LNCaP clone FGC (cell line): ENCODE measurements at places on chromosomes 5 and 9.

DNA sequence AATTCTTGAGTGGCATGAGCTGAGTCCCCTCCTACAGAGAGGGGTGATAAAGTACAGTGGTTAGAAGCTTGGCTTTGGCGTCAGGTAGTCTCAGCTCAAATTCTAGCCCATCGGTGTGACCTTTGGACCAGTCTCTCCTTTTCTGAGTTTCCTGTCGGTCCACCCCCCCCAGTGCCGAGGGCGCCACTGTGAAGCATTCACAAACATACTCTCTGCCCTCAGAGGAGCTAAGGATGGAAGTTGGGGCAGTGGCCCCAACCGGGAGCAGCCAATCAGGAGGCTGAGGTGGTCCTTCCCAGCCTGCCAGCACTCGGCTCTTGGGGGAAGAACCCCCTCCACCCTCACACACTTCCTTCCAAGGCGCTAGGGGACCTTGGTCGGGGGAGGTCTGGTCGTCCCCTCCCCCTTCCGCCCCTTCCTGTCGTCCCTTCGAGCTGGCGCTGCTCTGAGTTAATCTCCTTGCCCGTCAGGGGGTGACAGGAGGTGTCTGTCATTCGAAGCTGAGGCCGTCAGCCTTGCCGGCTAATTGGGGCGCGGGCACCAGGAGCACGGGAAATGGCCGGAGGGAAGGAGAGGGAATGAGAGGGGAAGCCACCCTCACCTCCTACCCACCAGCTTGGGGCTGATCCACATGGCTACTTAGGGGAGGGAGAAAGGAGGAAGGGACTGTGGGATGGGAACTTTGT, 53.0 kb downstream of the CXXC5 start:
- DNase-seq: no peak

DNA sequence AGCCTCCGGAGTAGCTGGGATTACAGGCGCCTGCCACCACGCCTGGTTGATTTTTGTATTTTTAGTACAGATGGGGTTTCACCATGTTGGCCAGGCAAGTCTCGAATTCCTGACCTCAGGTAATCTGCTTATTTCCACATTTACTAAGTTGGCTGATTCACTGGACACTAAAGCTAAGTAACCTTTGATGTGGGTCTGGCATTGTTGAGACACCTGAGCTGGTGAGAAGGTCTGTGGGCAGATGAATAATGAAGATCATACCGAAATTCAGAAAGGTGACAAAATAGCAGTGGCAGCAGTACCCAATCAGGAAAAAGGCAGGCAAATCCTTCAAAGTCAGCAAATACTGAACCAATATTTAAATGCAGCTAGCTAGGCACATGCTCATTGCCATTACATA, 210.6 kb upstream of the ZNF608 start:
- no peak for DNase-seq

- no peak for DNase-seq
Observed at GRCh38 chr9:81459591-81459990, 229.8 kb downstream of the TLE1 start.

GRCh38 chr5:114412510-114413171, 50.8 kb downstream of the KCNN2 start:
- DNase-seq: peak; percentile 38

DNA sequence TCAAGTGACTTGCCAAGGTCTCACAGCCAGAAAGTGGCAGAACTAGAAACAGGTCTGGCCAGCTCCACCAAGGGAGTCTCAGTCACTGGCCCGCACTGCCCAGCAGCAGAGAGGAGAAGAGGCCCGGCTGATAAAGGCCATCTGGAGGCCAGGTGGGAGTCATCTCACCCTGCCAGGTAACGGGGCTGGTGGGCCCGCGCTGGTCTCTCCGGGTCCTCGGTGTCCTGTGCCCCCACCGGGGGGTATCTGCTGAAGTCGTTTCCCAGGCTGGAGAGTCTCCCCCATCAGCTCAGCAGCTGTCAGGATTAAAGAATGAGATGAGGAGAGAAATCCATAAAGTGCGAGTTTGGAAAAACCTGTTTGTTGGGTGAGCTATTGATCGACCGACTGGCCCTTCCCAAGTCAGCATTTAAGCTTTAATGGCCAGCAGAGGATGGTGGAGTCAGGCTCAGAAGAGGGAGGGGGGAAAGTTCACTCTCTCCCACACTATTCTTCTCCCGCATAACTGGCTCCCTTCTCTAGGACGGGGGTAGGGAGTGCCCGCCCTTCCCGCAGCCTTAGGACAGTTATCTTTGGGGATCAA, 30.3 kb downstream of the LMX1B start:
- peak; percentile 70 for DNase-seq

DNA sequence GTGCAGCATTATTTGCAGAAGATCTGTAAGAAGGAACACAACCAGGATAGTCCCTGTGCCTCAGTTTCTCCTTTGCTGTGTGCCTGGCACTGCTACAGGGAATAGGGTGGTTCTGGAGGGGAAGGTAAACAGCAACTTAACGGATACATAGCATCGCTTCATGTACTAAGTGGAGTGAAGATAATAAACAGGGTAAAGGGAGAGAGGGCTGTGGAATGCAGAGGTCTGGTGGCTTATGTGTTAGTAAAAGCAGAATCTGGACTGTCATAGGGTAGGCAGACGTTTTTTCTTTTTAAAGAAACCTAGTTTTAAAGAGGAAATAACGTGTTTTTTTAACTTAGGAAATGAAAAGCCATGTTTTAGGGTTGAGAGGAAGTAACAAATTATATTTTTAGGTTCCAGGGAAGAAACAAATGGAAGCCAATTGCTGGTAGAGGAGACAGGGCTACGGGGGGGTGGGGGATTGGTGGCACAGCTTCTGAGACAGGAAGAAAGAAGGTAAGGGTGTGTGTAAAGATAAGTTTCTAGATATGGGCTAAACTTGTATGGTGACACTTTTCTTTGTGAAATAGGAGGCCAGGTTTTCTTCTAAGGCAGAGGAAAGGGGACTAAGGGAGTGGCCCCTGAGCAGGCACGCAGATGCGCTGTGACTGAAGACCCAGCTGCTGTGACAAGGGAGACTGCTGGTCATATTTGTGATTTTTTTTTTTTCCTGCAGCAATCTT, 1.3 kb downstream of the GNG10 start:
- no peak for DNase-seq

GRCh38 chr5:1795506-1795905, 4.1 kb downstream of the MRPL36 start:
- no peak for DNase-seq

GRCh38 chr5:87499478-87500410, 87.0 kb upstream of the CCNH start:
- no peak for DNase-seq

- DNase-seq: no peak
Observed at GRCh38 chr5:37767961-37768360, 71.9 kb downstream of the GDNF start.

- DNase-seq: no peak
Observed at GRCh38 chr5:63831381-63831780, 130.9 kb downstream of the HTR1A start.

GRCh38 chr5:113531481-113532159, 18.1 kb downstream of the YTHDC2 start:
- no peak for DNase-seq

- no peak for DNase-seq
Observed at GRCh38 chr9:112582371-112583262, 96.0 kb downstream of the KIAA1958 start.

DNA sequence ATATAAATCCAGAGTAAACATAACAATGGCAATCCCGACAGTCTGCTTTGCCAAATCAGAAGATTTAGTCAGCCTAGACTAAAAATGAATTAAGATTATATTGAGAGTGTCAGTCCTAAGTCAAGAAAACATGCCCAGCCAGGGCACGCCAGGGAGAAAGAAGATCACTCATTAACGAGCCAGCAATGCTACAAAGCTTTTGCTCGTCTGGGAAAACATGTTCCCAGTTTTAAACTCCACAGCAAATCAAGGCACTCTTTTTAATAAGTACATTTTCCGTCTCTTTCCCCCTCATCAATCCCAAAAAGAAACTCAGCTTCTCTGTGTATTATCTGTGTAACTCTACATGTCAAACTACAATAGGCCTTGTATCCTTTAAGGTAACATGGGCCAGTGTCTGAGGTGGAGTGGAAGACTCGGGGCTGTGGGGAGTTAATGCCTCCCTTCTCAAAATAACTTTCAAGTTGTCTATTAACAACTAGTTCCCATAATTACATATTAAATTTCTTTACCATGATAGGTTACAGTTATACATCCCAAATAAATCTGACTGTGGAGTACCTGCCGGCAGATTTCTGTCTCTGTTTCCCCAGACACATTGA, 40.9 kb downstream of the NFIB start:
- DNase-seq: no peak

- DNase-seq: peak; percentile 15
Observed at GRCh38 chr9:121278477-121279261, 10.7 kb downstream of the GSN start.

DNA sequence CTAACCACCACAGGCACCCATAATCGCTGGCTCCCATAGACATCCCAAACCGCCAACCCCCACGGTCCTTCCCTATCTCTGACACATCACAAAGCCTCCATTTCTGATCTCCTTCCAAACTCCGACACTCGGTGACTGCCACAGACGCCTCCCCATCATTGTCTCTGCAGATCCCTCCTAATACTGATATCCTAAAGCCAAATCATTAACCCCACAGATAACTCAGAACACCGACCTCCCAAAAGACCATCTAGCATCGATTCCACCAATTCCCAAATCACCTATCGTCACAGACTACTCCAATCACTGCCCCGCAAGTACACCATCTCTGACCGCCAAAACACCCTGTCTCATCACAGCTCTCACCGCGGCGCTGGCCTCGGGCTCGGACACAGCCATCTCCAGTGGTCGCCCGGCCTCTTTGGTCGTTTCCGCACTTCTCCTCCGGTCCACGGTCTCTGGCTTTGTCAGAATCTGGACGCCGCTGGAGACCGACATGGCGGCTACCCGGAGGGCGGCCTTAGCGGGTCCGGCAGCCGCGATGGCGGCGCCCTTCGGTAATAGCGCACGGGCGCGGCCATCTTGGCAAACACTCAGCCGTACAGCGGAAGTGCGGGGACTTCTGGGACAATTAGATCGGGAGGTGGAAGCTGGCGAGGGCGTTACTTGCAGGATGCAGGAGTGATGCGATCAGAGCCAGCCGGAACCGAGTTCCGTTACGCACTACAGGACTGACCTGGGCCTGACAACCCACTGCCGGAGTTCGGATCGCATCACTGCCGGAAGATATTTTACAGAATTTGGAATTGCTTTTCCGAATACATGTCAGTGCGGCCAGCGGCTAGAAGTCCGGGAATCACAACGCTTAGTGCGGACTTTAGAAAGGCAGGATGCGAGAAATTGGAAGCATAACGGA, at the start of gene ZFP37:
Gene ZFP37 (minus strand): TSS at position 534 of the 916 bp plus-strand sequence. CDS start 36 bp downstream, at position 498.
- DNase-seq: peak; percentile 92

GRCh38 chr5:64958757-64959391, 190.1 kb downstream of the CWC27 start:
- DNase-seq: no peak

GRCh38 chr9:108671794-108672193, 184.0 kb downstream of the ACTL7B start:
- no peak for DNase-seq

DNA sequence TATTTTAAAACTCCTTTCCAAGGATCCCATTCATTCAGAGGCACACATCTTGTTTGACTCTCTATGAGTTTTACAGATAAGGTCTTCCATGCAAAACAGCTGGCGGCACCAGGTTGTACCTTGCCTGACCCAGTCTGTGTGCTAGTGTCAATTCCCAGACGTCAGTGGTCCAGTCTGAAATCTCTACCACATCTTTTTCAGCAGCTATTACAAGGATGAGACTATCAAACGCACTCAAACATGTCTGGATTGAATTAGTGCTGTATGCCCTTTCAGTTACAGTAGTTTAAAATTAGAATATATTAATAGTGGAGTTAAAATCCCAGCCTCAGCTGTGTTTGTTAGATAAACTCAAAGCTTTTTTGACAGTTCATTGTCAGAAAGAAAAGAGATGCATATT, 11.7 kb downstream of the CDC14B start:
- no peak for DNase-seq

GRCh38 chr9:36319183-36319582, 60.9 kb upstream of the GNE start:
- DNase-seq: no peak

- DNase-seq: no peak
Observed at GRCh38 chr5:144017119-144017518, 153.3 kb downstream of the YIPF5 start.

GRCh38 chr5:131589510-131590348, 45.3 kb downstream of the RAPGEF6 start:
- peak; percentile 17 for DNase-seq

GRCh38 chr5:158152136-158152535, 293.2 kb upstream of the CLINT1 start:
- DNase-seq: no peak

GRCh38 chr5:138676556-138677193, 76.5 kb upstream of the CTNNA1 start:
- no peak for DNase-seq

DNA sequence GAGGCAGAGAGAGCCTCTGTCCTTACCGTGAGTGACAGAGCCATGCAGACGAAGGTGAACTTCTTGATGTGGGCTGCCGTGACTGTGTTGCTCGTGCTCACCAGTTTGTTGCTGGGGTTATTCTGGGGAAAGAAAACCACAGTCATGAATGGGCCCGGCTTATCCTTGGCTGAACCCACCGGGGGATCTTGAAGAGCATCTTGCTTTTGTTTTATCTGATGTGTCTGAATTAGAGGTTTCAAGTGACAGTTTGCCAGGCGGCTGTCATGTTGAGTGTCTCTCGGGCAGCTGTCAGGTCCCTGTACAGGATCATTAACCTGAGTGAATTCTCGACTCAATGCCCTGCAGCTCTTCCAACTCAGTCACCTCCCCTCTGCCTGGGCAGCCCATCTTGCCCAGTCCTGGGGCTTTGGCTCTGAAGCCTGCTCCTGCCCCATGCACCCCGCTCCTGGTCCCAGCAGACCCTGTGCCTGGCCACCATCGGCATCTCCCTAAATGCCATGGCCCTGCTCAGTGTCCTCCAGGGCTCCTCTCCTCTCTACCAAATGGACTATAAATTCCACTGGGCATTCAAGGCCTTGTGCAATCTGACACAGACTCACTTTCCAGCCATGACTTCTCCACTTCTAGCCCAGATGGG, 77.4 kb downstream of the OTULIN start:
- no peak for DNase-seq

DNA sequence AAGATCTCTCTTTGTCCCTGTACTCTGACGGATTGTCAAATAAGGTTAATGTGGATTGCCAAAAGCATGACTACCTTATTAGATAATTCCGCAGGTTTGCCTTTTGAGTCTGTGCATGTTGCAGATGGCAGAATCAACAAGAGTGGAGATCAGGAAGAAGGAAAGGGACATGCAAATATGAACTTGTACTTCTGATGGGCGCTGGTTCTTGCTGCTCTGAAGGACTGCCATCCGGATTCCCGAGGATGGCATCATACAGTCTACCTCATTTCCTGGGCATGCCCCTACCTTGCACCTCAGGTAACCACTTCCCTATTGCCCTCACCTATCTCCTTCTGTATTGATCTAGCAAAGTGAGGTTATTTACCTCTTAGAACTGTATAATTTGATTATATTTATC, 504.2 kb downstream of the ACTL7B start:
- DNase-seq: no peak

GRCh38 chr9:107744873-107745272, 255.3 kb upstream of the KLF4 start:
- no peak for DNase-seq
